ENCODE measurements at places on chromosomes 5 and 9. TPM values are rescaled to one million over a fixed set of nuclear protein-coding genes. Genes with fewer than 3 reads are reported as not detected.

Gene SPAAR
- total RNA-seq: 0.21 TPM

Gene CD180
- not detected for total RNA-seq

Gene BOD1
- 46.4 TPM for total RNA-seq

Gene ZFP2
- total RNA-seq: 1.3 TPM

Gene JAK2
- total RNA-seq: 9.3 TPM

Gene AK8
- 0.85 TPM for total RNA-seq

Gene DOLK
- 25.6 TPM for total RNA-seq

Gene C9orf50
- total RNA-seq: not detected

Measured in airway epithelial cell (primary cell).